ENCODE measurements at places on chromosomes 3 and 15.

DNA sequence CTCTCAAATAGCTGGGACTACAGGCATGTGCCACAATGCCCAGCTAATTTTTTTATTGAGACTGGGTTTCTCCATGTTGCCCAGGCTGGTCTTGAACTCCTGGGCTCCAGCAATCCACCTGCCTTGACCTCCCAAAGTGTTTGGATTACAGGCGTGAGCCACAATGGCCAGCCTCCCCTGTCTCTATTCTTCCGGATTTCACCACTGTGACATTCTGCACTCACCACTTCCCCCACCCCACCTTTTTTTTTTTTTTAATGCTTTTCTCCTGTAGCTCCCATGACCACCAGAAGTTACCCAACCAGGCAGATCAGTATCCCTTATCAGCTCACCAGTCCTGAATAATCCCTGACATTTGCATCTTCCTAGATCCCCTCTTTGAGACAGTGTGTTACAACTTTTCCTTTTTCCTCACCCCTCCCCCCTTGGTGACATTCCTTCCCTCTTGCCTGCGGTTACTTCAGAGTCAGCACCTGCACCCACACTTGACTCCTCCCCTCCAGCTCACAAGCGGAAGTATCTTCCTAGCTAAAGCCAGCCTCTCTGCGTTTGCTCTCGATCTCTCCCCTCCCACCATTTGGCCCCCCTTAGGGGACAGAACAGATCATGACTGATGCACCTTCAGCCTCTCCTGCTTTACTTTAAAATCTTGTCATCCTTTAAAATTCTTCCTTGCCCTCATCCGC is 13.5 kb upstream of the ZNF592 start:
- DNase-seq = no peak

DNA sequence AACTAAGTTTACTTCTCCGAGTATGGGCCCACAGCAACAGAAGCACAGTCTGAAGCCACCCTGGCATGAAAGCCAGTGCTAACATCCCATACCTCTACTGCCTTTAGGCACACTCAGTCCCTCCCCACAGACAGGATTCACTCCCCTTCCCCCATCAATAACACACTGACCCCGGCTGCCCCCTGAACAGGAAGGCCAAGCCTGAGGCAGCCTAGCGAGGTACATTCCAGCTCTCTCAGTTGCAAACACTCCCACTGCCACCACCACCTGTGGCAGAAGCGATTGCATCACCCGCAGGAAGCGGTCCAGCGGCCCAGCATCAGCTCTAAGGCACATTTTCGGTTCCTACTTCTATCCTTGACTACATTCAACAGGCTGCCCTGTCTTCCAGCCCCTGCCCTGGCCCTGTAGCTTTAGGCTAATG is 7.0 kb upstream of the BMF start:
- no peak for DNase-seq

- DNase-seq = no peak
These were observed 220.6 kb upstream of the LYSMD4 start for GRCh38 chr15:99953886-99954285.

DNA sequence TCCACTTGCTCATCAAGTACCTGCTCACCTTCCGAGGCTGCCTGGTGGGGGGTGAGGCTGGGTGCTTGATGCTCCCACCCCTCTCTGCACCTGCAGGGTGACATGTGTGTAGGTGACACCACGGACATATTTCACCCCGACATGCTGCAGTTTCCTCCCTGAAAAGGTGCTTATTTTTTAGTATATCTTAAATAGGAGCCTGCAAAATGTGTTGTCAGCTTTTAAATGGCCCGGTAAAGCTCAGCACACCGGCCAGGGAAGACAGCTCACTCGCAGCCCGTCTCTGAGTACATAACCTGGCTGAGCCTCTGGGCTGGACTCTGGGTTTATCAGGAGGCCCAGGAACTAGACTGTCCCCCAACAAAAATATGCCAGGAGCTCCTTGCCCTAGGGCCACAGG is 89.3 kb upstream of the LINGO1 start:
- DNase-seq = no peak

GRCh38 chr15:22956978-22957260 is 23.2 kb downstream of the CYFIP1 start:
- no peak for DNase-seq

DNA sequence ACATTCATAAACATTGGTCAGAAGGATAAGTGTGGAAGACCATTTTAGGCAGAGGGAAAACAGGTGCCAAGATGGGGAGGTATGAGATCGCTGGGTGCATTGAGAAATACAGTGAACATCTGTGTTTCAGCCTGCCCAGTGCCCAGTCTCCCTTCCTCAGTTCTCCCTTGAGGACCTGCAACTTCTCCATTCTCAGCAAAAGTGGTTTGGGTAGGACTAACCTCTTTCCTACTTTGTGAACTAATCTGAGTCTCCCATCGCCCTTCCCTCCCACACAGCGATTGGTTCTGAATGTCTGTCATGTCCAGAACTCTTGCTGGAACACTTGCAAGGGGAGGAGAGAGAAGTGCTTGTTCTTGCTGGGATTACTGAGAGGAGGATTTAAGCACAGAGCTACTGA is 10.9 kb upstream of the CCNL1 start:
- DNase-seq = no peak

GRCh38 chr3:12935023-12935860 is 93.9 kb upstream of the RPL32 start:
- no peak for DNase-seq

DNA sequence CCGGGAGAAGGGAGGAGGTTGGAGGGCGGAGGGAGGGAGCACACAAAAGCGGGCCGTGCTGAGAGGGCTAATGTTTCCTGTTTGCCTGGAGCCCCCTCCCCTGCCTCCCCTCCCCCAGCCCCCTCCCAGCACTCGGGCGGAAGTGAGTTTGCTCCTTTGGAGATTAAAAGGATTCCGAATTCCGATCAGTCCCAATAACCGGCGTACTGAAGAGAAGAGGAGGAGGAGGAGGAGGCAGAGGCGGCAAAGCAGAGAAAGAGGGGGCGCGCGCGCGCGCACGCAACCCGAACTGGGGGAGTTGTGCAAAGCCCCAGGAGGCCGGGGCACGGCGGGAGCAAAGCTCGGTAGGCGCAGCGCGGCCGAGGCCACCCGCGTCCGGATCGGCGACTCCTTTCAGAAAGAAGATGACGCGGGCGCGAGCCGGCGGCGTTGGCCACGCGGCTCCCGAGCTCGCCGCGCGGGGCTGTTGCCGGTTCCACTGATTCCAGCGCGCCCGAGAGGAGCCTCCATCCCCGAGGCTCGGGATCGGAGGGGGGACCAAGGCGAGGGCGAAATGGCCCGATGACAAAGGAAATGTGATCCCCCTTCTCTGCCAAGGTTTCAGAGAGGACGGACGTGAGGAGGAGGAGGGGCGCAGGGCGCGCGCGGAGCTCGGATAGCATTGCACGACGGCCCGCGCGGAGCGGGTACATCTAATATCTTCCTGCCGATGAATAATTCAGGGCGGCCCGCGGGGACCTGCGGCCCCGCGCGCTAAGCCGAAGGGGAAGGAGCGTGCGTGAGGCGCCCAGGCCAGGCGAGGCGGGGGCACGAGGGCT is 1.1 kb upstream of the TRIM71 start:
- no peak for DNase-seq

DNA sequence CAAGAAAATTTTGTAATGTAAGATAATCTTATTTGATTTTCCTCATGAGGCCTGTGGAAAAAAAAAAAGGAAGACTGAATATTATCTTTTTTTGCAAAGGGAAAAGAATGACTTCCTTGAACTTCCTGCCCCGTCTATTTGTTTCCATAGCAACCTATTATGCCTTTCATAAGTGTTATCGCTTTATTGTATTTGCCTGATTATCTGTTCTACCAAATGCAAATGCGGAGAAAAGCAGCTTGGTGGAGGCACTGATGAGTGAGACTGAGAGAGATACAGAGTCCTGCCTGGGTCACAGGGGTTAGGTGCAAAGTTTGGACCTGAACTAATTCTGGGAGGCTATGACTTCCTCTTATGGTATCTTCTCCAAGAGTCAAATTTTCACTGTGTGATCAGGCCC is 334.0 kb upstream of the KCNMB2 start:
- no peak for DNase-seq

DNA sequence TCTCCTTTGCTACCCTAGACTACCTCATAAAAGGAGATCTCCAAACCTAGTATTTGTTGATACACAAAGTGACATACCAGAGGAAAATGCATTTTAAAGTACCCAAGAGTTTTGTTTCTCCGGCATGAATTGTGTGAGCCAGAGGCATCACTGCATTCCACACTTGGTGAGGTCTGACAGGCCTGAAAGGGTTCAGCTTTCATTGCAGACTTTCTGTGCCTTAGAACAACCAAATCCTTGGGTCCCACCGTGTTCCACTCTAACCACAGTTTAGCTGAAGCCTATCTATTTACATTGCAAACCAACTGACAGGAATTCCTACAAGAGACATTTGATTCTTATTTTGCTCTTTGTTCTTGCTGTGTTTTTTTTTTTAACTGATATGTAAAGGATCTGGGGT is 21.0 kb upstream of the EID1 start:
- DNase-seq = no peak

DNA sequence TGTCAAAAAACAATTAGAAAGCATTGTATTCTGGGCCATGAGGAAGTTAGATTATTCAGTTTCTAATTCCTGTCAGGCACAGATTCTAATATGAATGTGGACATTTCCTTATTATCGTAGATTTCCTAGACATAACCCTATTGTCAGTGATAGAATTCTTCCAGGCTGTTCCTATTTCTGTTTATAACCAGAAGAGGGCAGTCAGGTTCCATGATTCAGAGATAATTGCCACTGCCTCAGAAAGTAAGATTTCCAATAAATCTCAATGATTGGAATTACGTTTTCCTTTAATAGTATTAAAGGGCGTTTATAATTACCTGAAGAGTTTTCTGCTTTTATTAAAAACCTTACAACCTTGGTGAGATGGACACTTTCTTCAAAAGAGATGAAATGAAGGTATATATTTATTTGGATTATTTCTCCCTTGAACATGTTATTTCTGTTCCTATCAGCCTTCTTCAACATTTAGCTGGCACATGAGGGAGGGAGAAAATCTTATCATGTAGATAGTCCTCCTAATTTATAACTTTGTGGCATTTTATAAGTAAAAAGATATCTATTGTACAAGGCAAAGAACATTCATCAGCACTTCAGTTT is 439.2 kb downstream of the MCTP2 start:
- peak; percentile 4 for DNase-seq

GRCh38 chr3:51947215-51947900 is 5.2 kb downstream of the PARP3 start:
- DNase-seq = no peak

- no peak for DNase-seq
These were observed 23.5 kb downstream of the MITF start for GRCh38 chr3:69762768-69763229.

DNA sequence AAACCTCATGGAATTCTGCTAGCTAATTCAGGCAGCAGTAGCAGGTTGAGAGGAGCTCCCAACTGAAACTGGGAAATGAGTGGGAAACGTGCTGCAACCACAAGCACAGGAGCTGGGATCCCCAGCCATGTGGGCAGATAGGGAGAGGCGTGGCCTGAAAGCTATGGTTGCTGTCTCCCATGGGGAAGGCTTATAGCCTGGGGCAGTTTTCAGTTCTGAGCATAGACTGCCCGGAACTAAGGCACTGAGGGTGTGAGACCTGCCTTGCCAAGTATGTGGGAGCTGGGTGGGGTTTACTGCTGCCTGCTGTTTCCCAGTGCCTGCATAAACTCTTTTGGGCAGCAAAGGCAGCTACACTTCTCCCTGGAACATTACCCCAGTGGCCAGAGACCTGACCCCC is 229.5 kb downstream of the TUSC7 start:
- DNase-seq = no peak

- DNase-seq = no peak
These were observed 109.8 kb downstream of the EEFSEC start for GRCh38 chr3:128263118-128263517.

DNA sequence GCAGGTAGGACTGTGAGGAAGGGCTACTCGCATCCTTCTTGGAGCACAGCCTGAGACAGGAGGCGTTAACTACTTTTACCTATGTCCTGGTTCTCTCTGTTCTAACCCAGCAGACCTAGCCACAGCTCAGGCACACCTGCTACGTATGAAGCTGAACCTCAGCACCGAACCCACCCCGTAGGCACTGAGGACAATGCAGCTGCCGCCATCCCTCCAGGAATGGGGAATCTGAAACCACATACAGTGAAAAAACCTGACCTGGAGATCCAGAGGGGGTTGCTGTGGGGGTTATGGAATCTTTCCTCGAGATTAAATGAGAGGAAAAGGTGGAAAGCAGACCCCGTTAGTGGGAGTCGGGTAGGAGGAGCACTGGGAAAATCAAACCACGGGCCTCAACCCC is 14.4 kb downstream of the MST1R start:
- no peak for DNase-seq

DNA sequence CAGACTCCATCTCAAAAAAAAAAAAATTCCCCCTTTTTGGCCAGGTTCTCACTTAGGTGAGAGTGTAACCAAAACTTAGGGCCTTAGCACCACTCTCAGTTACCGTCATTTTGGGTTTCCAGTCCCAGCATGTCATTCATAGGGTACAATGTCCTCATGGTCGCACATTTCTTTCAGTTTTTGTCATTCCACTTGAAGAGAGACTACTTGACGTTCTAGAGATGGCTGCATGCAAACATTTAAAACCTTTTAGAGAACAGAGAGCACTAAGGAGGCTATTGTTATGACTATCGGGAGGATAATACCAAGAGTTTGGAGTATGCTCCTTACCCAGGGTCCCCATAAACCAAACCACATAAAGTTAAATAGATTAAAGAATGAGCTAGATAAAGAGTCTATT is 37.9 kb upstream of the THUMPD3 start:
- no peak for DNase-seq

DNA sequence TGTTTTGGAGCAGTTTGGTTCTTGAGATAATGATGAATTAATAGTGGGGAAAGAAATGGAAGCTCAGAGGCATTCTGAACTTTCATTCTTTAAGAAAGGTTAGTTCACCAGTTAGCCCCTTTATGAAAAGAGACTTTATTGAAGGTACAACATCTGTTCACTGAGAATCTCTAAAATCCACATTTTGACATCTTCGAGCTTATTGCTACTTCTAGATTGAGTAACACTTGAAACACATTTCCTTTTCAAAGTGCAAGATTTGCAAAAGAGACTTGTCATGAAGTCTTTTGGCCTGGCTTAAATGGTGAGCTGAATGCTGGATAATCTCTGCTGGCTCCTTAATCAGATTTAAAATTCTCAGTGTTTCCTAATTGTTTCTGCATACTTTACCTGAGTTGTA is 42.3 kb downstream of the RAB8B start:
- DNase-seq = no peak

DNA sequence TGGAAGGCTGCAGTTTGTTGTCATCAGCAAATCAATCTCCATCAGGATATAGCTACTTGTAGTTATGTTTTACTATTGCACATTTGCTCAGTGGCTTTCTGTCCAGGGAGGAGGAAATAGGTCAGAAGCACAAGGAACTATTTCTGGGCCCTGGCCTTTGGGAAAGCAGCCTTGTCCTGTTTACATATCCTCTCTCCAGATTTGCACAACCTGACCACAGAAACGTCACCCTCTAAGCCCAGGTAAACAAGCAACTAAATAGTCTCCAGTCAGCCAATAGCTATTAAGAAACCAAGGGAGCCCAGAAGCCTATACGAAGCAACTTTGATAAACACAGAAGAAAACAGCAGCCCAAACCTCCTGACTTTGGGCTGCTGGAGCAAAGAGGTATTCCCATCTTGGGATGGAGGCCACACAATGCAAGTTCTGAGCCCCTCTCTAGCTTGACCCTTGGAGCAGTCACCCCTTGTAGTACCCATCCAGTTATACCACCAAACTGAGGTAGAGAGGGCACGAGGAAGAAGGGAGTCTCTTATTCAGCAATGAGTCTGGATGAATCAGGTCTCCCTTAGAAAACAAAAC is 2.3 kb upstream of the FEM1B start:
- no peak for DNase-seq

GRCh38 chr3:108202080-108202479 is 20.1 kb downstream of the IFT57 start:
- DNase-seq = no peak

GRCh38 chr3:31709005-31709404 is 176.3 kb downstream of the STT3B start:
- DNase-seq = no peak
